ENCODE measurements at places on chromosomes 4 and X. TPM values are rescaled to one million over a fixed set of nuclear protein-coding genes. Genes with fewer than 3 reads are reported as not detected.

The PF4V1 gene
- total RNA-seq, result not detected

The XAGE1A gene
- total RNA-seq, result not detected

The HTR2C gene
- not detected for total RNA-seq

The ARSD gene
- 8.9 TPM for total RNA-seq

The EXOSC9 gene
- 41.0 TPM for total RNA-seq
